ENCODE measurements at places on chromosomes 16 and 17.
A peak's percentile ranks its signal among the peaks of the same experiment; 100 is the strongest.

- no peak for DNase-seq
These were observed 4.1 kb upstream of the ZNF19 start for GRCh38 chr16:71493213-71493612.

GRCh38 chr17:30521766-30522165 lies 44.6 kb downstream of the GOSR1 start:
- no peak for DNase-seq

DNA sequence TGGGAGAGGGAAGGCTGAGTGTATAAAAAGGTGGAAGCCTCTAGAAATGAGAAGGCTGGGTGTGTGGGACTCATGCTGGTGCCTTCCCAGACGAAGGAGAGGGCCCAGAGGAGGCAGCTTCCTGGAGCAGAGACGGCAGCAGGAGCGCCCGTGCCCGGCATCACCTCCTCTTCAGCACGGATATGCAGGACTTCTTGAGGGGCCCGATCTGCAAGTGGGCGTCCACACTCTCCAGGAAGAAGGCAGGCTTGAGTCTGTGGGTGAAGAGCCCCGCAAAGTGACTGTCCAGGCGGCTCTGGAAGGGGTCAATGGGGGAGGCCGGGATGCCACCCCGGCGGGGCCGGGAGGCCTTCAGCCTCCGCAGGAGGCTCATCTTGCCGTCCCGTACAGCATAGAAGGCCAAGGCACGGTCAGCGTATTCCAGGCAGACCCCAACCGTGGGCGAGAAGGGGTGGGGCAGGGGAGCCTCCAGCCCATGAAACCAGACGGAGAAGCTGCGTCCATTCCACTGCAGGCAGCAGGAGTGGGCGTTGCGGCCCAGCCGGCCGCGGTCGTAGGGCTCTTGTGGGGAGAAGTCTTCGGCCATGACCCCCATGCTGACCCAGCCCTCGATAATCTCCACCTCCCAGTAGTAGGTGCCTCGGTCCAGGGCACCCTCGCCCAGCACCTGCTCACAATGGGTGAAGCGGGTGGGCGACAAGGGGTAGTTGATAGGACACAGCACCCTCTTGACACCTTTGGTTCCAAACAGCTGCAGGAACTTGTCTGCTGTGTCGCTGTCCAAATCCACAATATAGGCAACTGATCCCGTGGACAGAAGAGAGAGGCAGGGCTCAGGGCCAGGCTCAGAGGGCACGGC lies 3.8 kb downstream of the TRIM47 start:
- no peak for DNase-seq

GRCh38 chr16:78362524-78363135 lies 263.2 kb downstream of the WWOX start:
- DNase-seq: no peak

GRCh38 chr16:56864960-56865359 lies at the start of gene SLC12A3:
TSS of gene SLC12A3 (plus strand) at chr16:56865207. CDS start at chr16:56865236, 29 bp downstream.
- no peak for DNase-seq

GRCh38 chr17:35740997-35741931 lies 9.8 kb downstream of the RASL10B start:
- DNase-seq: no peak

- no peak for DNase-seq
These were observed 636.1 kb upstream of the C16orf82 start for GRCh38 chr16:26430618-26431017.

DNA sequence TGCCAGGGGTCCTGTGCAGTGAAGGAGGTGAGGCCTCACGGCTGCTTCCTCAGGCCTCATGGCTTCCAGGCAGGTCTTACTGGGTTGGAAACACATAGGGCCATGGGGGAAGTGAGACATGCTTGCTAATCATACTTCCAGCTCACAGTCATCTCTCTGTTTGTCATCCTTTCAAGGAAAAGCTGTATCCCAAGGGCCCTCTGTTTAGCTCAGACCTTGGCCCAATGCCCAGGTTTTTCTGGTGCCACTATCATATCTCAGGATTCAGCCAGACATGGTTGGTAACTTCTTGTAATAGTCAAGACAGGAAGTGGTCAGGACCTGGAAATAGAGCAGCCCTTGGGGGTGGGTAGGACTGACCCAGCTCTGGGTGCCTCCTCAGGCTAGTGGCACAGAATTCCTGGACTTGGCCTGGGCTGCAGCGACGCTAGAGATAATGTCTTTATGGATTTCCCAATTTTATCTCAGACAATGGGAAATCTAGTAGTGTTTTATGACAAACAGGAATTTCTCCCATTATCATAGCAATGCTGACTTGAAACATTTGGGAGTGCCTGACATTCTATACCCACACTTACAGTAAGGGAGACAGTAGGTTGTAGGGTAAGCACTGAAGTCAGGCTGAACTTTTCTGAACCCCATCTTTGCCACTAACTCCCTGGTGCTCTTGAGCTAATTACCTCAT lies 13.5 kb upstream of the ITGB3 start:
- peak; percentile 81 for DNase-seq

GRCh38 chr17:11712456-11712855 lies 114.2 kb downstream of the DNAH9 start:
- DNase-seq: no peak

DNA sequence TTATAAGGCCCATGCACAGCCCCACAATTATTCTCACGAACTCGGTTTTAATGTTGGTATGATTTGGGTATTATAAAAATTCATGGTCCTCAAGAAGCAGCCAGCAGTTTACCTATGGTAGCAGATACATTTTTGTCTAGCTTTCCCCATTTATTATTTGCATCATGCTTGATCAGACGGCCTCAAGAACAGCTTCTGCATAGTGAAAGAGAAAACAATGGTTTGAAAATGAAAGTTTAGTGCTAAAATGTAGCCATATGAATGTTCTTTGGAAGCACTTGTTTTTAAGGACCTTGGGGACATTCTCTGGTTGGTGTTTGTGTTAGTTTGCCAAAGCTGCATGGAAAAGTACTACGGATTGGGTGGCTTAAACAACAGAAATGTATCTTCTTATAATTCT lies 72.4 kb upstream of the CPHXL start:
- DNase-seq: no peak

DNA sequence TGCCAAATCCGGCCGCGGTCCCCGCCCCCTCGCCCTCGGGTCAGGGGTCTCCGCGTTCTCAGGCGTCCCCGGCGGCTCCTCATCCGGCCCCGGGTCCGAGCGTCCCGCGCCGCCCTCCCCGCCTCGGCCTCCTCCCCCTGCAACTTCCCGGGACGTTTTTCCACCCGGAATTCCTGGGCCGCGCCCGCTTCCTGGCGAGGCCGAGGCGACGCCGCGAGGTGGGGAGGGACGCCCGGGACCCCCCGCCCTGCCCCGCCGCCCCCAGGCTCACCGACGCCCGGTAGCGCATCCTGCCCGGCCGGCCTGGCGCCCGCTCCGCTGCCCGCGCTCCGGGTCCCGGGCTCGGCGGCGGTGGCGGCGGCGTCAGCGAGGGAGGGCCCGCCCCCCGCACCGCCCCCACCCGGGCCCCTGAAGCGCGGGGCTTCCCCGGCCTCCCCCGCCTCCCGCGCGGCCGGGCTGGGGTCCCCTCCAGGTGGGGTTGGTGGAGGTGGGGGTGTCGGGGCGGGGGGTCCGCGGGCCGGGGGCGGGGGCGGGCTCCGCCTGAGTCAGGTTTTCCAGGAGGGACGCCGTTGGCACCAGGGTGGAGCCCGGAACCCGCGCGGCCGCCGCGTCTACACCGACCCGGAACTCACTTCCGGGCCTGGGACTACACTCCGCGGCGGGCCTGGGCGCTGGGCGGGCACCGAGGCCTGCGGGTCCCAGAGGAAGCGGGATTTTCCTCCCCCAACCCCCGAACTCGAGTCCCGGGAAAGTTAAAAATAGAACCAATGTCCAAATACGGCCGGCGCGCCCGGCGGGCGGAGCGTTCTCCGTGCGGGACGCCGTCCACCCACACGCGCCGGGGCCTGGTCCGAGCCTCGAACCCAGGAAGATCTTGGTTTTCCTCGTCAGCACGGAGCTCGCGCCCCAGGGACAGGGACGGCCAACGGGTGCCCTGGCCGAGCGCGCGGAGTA lies 6.8 kb downstream of the MYO1C start:
- no peak for DNase-seq

GRCh38 chr17:5610956-5611355 lies 26.6 kb upstream of the NLRP1 start:
- DNase-seq: peak; percentile 22

DNA sequence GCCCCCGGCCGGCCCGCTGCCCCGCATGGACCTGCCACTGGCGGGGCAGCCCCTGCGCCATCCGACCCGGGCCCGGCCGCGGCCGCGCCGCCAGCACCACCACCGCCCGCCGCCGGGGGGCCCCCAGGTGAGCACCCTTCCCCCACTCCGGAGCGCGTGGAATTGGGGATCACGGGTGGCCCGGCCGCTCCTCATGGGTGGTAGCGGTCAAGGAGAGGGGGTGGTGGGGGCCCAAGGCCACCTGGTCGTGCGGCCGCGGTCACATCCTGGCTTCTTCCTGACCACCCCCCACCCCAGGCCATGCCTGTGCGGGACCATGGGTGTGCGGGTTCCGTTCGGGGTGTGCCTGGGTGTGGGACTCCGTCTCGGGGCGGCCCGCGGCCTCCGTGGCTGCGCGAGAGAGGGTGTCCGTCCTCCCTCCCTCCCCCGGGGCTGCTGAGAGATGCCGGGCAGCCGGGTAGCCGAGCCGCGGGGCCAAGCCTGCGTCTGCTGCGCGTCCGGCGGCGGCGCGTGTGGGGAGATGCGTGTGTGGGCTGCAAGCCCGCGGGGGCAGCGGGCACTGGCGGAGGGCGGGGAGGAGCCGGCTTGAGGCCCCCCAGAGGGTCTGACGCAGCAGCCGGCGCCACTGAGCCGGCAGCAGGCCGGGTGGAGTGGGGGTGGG lies 6.8 kb downstream of the ACD start:
- DNase-seq: no peak

- DNase-seq: no peak
These were observed 20.1 kb downstream of the IRX3 start for GRCh38 chr16:54266363-54266955.

DNA sequence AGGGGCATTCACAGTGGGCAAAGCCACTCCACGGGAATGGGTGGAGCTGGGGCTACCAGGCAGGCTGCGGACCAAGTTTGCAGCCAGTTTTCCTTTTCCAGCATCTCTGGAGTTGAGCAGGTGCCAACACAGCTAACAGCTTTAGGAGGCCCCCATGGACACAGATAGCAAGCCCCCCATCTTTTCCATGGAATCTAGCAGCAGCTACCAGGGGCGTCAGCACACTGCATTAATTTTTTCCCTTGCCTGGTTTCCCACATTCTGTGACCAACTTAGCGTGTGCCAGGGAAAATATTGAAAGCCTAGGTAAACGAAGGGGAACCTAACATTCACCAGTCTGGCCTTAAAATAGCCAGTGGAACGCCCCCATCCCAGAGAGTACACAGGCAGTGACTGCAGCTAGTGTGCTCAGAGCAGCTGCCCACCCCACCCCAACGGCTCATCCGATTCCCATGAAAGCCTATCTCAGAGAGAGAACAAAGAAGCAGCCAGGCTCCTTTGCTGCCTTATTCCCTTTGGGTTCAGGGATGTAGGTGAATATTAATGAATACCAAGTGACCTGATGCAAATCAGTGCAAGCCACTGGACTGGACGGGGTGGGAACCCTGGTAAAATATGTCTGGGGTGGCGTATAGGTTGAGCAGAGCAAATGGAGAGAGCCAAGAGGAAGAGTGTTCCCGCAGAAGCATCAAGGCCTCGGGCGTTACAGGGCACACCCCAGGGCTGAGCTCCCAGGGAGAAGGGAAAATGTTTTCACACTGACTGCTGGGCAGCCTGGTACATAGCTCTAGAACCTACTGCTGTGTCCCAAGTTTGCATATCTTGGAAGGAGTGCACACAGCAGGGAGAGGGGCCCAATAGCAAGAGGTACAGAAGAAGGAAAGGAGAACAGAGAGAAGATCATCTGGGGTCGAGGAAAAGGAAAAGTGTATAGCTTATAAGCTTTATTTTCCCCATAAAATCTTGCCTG lies 73.9 kb upstream of the SOX9 start:
- no peak for DNase-seq

- DNase-seq: peak; percentile 60
These were observed 219.1 kb downstream of the STX8 start for GRCh38 chr17:9356488-9356911.

DNA sequence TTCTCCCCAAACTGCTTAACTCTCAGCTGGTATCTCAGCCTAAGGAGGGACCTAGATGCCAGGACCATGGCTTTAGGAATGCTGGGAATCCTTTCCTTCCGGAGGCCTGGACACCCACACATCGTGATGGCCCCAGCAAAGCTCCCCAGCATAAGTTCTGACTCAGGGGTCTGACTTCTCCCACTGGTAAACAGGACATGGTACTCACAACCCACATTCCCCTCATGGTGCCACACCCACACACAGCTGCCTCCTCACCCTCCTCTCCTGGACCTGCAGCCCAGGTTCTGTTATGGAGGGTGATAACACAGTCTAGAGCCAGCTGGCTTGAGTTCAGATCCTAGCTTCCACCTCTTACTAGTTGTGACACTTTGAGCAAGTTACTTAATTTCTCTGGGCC lies 719 bp upstream of the RNF227 start:
- DNase-seq: no peak

GRCh38 chr17:16444258-16444886 lies 29.0 kb downstream of the TRPV2 start:
- no peak for DNase-seq

- DNase-seq: peak; percentile 61
These were observed 1.2 kb downstream of the NGFR start for GRCh38 chr17:49496183-49496866.

- no peak for DNase-seq
These were observed 3.0 kb upstream of the PIPOX start for GRCh38 chr17:29039764-29040598.

GRCh38 chr17:74524653-74525464 lies 6.4 kb downstream of the CD300LB start:
- no peak for DNase-seq

- no peak for DNase-seq
These were observed 13.9 kb downstream of the BRD7 start for GRCh38 chr16:50354629-50355456.

DNA sequence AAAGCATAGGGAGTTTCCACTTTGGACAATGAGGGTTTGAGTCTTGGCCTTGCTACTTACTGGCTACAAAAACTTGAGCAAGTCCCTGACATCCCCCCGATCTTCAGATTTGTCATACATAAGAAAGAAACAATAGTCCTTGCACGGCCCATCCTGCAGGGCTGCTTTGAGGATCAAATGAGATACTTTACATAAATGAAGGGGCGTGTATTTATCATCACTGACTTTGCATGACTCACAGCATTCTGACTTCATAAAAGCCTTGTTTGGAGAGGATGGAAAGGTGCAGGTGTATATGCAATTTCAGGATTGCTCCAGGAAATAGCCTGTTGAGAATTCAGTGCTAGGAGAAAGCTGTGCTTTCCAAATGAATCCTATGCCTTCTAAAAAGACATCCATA lies 465.0 kb upstream of the MAF start:
- DNase-seq: no peak

Measured in GDM1 (cell line).